Psoas muscle (tissue), 8 donors: ENCODE measurements at places on chromosomes 2 and 18.
A peak's percentile ranks its signal among the peaks of the same experiment; 100 is the strongest.

GRCh38 chr2:74414441-74414840 lies 7.0 kb downstream of the C2orf81 start:
- DNase-seq = no peak

DNA sequence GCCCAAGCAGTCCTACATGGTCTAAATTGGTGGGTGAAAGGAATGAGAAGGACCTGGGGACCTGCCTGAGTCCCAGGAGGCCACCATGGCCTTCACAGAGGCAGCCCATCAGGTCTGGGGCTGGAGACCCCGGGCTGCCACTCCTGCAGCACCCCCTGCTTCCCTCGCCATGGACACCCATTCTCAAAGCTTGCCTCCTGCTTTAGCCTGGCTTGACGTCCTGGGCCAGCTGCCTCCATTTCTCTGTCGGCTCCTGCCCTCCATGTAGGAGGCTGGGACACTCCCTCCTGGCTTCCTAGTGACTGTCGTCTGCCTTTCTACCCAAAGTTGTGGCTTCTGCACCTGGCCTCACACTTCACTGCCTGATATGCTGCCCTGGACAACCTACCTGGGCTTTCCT lies 198.6 kb downstream of the FAM210A start:
- DNase-seq = no peak

- DNase-seq = peak; percentile 77
Observed at GRCh38 chr2:241598061-241598460, 38.9 kb downstream of the THAP4 start.

DNA sequence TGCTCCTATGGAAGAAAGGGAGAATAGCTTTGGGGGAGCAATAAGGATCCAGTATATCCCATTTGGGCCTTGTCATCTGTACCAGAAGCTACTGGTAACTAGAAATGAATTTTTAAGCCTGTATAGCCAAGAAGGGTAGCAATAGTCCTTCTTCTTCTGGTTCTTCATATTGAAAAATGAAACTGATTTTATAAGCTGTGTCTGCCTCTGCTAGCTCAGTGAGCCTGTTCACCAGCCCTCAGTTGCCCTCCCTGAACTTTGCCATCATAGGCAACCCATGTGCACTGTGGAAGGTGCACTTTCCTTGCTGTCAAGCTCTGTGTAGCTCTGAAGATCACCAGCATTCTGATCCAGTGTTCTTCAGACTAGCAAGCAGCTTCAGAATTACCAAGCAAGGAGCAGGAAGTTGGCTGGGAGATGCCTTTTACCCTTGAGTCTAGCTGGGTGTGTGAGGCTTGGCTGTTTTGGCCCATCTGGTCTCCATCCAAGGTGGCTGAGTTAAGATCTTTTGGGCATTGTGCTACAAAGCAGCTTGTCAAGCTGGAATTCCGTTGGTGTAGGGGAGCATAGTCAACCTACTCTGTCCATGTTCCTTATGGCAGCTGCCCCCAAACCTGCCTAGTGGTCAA lies 55.8 kb upstream of the MGAT5 start:
- DNase-seq = no peak

DNA sequence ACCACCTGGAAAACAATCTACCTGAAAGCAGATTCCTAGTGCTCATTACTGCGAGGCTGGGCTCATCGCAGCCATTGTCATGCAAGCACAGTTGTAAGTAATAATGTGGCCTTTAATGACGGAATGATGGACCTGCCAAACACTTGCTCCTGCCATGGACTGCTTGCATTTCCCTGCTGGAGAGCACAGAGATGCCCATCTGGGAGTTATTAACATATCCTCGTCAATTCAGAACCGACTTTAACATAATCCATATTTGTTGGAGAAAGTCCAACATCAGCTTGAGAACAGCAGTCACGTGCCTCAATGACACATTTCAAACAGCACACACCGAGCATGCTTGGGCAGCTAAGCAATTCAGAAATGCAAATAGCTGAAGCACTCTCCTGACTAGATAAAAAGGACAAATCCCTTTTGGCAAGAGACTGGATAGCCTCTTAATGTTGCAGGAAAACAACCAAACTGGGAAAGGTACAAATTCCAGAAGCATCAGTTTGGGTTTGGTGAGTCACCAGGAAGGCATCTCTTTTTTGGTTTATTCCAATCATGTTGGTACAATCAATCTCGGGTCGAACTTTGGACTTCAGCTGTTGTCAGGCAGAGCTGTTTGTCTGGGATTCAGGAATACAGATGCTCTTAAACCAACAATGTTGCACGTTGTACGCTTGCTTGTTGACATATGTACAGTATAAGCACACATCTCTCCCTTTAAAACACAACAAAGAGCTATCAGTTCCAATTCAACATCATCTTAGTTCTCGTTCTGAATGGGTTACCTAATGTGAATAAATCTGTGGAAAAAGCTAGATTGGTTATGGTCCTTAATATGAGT lies 395.8 kb downstream of the LNPK start:
- DNase-seq = no peak

DNA sequence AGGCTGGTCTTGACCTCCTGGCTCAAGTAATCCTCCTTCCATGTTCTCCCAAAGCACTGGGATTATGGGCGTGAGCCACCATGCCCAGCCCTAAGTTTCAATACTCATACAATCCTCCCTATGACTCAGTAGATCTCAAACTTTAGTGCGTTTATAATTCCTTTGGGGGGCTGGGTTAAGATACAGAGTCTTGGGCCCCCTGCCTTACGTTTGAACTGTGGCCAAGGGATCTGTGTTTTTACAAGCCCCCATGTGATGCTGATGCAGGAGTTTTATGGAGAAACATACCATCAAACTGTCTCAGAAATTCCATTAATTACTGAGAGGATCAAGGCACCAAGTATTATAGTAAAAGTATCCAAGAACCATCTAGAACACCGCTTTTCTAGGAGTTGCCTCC lies 38.2 kb upstream of the FAM136A start:
- DNase-seq = no peak

DNA sequence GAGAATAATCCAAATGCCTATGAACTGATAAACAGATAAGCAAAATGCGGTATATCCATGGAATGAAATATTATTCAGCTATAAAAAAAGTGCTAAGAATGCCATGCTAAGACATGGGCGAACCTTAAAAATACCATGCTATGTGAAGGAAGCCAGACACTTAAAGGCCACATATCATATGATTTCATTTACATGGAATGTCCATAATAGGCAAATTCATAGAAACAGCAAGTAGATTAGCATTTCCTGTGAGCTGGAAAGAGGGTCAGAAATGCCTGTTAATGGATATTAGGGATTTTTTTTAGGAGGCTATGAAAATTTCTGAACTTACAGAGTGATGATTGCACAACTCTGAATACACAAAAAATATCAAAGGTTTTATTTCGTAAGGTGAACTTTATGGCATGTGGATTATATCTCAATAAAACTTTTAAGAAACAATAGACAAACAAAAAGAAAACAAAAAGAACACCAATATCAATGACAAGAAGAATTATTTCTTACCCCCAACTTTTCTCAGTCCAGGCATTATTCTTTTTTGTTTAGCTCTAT lies 1207.7 kb downstream of the SUCLG1 start:
- DNase-seq = no peak

- no peak for DNase-seq
Observed at GRCh38 chr2:176852667-176853066, 359.9 kb upstream of the HNRNPA3 start.

GRCh38 chr2:102735416-102736109 lies 26.3 kb upstream of the TMEM182 start:
- DNase-seq = no peak

DNA sequence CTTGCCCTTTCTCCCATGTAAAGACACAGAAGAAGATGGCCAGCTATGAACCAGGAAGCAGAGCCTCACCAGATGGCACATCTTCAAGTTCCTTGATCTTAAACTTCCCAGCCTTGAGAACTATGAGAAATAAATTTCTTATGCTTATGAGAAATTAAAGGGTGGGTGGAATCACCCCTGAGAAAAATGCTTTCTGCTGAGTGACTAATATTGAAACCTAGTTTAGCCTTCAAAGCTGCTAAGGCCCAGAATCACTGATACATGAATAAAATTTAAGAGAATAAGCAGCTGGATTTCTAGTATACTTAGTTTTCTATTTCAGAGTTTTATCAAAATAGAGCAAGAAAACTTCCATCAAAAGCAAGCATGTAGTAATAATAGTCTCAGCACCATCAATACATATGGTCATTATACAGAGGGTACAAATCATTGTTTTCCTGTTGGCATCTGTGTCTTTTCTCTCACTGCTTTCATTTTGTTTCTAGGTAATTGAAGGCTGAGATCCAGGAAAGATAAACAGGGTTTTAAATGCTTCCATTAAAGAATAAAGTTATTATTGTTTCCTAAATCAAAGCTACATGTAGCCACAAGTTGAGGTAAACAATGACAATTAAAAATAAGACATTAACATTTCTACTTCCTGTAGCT lies 53.3 kb upstream of the COL5A2 start:
- no peak for DNase-seq

DNA sequence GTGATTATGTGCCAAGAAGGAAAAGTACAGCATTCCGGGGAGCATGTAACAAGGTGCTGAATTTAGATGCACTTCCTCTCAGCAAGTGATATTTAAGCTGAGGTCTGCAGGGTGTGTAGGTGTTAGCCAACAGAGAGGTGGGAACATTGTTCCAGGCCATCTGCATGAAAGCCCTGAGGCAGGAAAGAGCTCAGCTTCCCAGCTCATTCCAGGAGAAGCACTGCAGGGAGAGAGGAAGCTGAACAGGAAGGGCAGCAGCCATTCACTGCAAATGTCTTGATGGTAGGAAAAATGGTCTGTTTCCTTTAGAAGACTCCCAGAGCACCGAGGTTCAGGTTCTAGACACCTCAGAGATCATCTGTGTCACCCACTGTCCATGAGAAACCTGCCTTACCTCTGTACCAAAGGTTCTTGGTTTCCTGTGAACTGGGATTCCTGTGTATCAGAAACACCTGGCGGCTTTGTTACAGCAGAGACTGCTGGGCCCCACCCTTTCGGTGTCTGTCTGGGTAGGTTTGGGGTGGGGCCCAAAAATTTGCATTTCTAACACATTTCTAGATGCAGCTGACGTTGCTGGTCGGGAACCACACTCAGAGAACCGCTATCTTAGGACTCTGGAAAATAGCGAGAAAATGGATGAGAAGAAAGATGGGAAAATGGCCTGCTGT lies 84.0 kb downstream of the RTN4 start:
- DNase-seq = no peak

DNA sequence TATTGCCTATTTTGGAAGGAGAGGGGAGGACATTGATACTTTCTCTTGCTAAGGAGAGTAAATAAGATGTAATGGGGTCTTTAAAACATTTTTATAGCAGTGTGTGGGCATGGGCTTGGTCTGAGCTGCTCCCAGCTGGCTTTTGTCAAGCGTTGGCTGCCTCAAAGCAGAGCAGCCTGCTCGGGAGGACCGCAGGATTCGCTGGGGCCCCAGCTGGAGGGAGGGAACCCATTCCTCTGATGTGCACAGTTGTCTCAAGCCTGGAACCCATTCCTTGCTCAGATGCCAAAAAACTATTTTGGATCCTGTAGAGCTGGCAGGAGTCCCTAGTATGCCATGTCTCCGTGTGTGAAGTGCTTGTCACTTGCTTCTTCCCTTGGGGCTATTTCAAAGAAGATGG lies 59.4 kb upstream of the RMDN2 start:
- no peak for DNase-seq

DNA sequence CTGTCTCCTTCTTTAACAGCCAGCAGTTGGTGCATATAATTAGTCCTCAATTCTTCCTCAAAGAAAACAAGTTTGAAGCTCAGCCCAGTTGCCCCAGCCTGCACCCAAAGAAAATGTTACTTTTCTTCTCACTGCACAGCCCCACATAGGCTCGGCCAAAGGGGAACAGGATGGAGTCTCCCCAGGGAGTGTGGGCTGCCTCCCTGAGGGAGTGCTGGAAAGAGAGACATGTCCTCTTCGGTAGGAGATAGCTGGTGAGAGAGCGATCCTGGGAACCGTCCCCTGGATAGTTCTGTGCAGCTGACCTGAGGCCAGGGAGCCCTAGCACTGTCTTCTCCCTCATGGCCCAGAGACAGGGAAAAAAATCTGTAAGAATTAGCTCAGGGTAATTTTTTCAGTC lies 37.9 kb upstream of the CD207 start:
- DNase-seq = no peak

DNA sequence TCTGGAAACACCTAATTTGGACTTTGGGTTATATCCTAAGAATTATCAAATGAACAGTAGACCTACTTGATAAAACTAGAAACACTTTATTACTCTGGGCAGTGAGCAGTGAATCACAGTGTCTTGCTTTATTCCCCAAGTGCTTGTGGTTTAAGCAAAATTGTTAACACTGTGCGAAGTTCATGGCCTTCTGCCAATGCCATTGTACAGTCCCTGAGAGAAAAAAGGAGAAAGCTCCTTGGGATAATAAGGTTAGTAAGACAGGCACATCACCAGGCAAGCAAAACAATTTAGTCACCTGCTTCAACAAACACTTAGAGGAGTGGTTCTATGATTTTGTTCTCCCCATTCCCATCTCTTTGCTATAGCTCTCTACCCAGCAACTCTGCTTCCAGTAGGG lies 39.8 kb downstream of the ADCYAP1 start:
- no peak for DNase-seq

DNA sequence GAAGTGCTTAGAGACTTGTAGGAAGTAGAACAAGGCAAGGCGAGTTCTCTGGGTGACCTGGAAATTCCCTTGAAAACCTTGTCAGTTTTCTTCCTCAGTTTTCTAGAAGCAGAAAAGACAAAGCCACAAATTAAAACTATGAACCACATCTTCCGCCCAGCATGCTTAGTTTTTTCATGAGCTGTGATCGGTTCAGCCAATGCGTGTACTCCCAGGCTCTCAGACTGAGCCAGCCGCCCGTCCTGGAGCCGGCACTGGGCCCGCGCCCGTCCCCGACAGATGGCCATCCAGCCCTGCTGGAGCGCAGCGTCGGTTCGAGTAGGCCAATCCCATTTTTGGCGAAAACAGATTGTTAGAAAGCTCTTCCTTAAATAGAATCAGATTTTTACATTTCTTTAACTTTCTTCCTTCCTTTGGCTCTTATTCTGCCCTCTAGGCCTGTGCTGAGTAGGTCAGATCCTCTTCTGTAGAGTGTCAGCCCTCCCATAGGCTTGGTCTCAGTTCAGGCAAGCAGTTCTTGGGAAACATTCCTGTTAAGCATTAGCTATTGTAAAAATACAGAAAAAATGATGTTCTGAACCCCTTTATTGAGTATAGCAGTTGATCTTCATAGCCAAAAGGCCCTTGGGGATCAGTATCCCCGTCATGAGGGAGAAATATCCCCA lies 112.5 kb downstream of the NCK2 start:
- DNase-seq = no peak

DNA sequence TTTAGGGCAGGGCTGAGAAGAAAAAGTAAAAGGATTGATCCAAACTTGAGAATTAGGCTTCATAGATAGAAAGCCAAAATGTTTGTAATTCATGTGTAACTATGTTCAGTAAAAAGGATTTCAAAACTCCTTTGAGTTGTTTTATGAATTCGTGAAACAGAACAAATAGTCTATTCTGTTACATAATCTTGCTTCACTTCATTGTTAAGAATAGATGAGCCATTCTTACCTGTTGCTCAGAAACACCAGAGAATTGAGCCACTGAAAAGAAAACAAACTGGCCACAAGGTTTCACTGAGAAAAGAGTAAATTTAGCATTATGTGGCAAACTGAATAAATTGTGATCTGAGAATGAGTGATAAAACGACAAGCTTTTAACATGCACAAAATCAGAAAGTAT lies 4.5 kb upstream of the ITPRID2 start:
- DNase-seq = no peak
